Cerebellum (tissue), 4 donors: ENCODE measurements at places on chromosomes 1 and 21. TPM values are rescaled to one million over a fixed set of nuclear protein-coding genes. Genes with fewer than 3 reads are reported as not detected.

DNA sequence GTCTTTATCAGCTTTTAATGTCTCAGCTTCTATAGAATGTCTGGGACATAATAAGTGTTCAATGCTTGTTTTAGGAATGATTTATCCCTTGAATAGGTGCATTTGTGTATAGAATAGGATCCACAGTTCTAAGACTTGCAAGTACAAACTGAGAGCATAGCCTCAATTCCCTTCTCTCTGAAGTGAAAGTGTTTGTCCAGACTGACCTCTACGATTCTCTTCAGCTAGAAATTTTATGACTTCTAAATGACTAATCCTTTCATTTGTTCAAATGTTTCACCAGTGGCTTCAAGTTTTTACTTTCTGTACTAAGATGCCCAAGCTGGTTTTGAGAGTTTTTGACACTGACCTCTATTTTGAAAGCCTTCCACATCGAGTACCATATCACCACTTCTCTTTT is 608.2 kb upstream of the ADGRL4 start:
- no peak for DNase-seq

DNA sequence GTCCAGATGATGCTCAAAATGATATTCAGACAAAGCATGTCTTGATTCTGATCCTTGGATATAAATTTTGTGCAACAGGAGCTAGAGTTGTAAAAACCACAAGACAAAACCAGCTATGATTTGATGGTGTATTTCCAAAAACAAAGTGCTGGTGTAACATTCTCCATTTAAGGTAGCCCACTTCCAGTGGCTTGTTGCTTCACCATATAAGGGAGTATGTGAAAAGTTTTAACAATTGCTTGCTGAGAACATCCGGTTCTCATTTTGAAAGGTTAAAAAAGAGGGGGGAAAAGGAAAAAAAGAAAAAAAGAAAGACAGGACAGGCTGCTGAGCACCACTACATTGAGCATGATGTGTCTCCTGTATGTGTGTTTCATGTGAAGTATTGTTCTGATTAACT is 123.6 kb downstream of the MACF1 start:
- DNase-seq: no peak

- no peak for DNase-seq
Measured at GRCh38 chr1:162951553-162952315, 90.8 kb upstream of the CCDC190 start.

GRCh38 chr1:230641346-230641745 is 935 bp upstream of the COG2 start:
- no peak for DNase-seq

DNA sequence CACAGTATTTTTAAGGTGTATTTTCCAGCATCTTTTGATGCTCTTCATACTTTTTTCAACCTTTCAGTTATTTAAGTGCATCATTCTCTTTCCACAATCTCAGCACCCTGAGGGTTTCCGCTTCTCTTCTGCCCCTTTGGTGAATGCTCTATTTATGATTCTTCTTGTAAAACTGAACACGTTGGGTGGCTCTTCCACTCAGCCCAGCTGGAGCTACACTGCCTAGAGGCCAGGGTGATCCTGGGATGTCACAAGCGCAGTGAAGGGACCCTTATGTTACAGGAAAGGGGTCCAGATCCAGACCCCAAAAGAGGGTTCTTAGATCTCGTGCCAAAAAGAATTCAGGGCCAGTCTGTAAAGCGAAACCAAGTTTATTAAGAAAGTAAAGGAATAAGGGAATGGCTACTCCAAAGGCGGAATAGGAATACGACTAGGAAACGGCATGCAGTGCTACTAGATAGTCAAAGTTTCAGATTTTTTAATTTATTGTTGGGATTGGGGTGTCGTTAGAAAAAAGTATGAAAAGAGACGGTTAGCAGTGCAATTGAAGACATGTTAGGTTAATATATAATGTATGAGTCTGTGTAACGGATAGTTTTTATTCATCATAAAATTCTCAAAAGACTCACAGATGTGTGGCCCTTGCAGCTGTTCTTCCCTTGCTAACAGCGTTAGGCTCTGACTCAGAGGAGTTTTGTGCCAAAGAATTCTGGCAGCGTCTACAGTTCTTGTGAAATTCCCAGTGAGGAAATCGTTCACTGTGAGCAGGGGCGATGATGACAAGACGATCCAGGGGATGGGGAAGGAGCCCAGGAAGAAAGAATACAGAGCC is 14.4 kb upstream of the ERVH48-1 start:
- DNase-seq: no peak

GRCh38 chr1:154840269-154841176 is 29.6 kb downstream of the KCNN3 start:
- DNase-seq: no peak

DNA sequence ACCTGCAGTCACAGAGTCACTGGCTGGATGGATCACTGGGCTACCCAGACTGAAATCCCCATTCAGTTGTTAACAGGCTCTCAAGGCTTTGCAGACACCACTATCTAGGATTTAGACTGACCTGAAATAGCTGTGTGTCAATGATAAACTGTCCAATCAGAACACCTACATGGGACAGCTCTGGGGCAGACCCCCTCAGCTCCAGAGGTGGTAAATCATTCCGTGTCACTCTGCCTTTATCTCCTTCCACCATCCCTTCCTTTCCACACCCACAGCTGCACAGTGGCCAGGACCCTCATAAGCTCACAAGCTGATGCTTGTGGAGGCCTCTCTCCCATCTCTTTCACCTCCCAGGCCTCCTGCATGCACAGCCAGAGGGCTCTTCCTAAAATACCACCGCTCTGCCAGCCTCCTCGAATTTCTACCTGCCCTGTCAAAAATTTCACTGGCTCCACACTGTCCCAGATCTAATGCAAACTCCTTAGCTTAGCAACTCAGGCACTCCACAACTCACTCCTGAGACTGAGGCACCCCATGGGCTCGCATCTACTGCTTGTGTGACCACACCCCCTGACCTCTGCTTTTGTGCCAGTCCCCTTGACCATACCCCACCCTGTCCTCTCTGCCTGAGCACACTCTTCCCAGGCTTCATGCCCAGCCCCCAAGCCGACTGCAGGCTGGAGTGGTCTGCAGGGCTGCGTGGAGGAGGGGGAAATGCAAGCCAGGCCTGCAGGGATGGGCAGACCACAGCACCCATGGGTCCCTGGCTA is 5.8 kb downstream of the CAPZB start:
- no peak for DNase-seq

DNA sequence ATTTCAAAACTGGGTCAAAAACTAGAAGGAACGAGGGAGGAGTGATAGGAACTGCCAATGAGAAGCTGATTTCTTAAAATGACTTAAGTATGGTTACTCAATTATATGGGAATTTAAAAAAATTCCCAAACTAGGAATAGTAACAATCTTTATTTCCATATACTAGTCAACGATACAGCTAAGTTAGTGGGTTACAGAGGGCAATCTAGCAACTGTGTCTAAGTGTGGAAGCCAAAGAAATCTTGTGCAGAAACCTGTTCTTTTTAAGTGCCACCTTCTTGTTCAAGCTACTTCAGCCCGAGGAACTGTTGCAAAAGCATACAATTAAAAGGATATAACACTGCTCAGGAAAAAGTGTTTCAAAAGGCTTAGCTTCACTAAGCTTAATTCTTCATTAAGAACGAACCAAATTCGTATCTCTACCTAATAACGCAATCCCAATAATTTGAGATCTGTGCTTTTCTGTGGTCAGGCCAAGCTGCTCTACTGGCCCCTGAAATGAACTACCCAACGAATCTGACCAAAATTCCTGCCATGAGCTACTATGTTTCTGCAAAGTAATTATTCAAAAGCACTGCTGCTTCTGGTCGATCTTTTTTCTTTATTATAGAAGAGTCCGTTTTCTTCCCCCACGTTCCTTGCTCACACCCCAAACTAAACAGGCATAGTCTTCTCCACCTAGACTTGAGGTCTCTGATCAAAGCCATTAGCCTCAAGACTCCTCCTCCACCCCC is 1.8 kb downstream of the USP24 start:
- DNase-seq: no peak

CHD5 gene
- total RNA-seq: 27.8 TPM

SYNC gene
- 2.4 TPM for total RNA-seq

TNFSF4 gene
- 2.3 TPM for total RNA-seq
